ENCODE measurements at places on chromosomes 6 and 20. TPM values are rescaled to one million over a fixed set of nuclear protein-coding genes. Genes with fewer than 3 reads are reported as not detected.

TPBG gene
- total RNA-seq, result 22.5 TPM

BTN1A1 gene
- total RNA-seq, result not detected

SNX9 gene
- total RNA-seq, result 63.3 TPM

FAXC gene
- total RNA-seq, result 1.7 TPM

NRSN1 gene
- total RNA-seq, result not detected

TMEM181 gene
- 19.7 TPM for total RNA-seq

LPA gene
- total RNA-seq, result 0.24 TPM

PSORS1C1 gene
- total RNA-seq, result 0.60 TPM

KIF6 gene
- total RNA-seq, result 0.38 TPM

CST7 gene
- total RNA-seq, result 6.4 TPM

GSTA3 gene
- total RNA-seq, result not detected

CTSZ gene
- total RNA-seq, result 192 TPM

EYS gene
- 0.25 TPM for total RNA-seq

BMP7 gene
- 0.79 TPM for total RNA-seq

CCM2L gene
- total RNA-seq, result 9.2 TPM

CLVS2 gene
- total RNA-seq, result not detected

SLC13A3 gene
- total RNA-seq, result 2.7 TPM

KIF13A gene
- 43.8 TPM for total RNA-seq

BCAS1 gene
- total RNA-seq, result 0.50 TPM

IL17F gene
- total RNA-seq, result not detected

CST5 gene
- total RNA-seq, result not detected

C6orf15 gene
- not detected for total RNA-seq

SLC24A3 gene
- 14.0 TPM for total RNA-seq

CARMIL1 gene
- 31.4 TPM for total RNA-seq

SLC17A5 gene
- 36.5 TPM for total RNA-seq

TFAP2C gene
- 11.6 TPM for total RNA-seq

UBE2J1 gene
- total RNA-seq, result 62.2 TPM

COL11A2 gene
- total RNA-seq, result 0.46 TPM

LY86 gene
- total RNA-seq, result 11.6 TPM
